Cortex of kidney (tissue), 1 donor: ENCODE measurements at places on chromosomes 4 and X.

- no peak for DNase-seq
These were observed 36.7 kb upstream of the GABRQ start for GRCh38 chrX:152600853-152601633.

GRCh38 chr4:86837691-86838503 is 11.3 kb downstream of the SLC10A6 start:
- DNase-seq, result no peak

DNA sequence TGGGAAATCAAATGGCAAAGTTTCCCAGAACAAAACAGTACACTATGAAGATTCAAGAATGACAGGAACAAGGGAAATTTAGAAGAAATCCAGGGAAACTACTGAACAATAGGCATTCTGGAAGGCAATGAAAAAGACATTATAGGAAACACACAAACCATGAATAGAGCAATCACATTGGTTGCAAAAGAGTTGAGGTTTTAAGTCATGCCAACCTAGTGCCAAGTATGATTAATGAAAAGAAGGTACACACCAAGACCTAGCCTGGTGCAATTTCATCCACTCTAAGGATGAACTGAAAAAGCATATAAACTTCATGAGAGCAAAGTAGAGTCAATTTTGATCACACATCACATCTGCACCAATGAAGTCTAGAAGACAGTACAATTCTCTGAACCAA is 326.9 kb downstream of the PDHA2 start:
- DNase-seq, result no peak

GRCh38 chr4:42282081-42282901 is 115.0 kb upstream of the SHISA3 start:
- no peak for DNase-seq

GRCh38 chr4:127642169-127642568 is 9.4 kb downstream of the INTU start:
- no peak for DNase-seq

- no peak for DNase-seq
These were observed 52.0 kb downstream of the HMX1 start for GRCh38 chr4:8819473-8820177.

- no peak for DNase-seq
These were observed 65.1 kb downstream of the USP11 start for GRCh38 chrX:47297874-47298273.

DNA sequence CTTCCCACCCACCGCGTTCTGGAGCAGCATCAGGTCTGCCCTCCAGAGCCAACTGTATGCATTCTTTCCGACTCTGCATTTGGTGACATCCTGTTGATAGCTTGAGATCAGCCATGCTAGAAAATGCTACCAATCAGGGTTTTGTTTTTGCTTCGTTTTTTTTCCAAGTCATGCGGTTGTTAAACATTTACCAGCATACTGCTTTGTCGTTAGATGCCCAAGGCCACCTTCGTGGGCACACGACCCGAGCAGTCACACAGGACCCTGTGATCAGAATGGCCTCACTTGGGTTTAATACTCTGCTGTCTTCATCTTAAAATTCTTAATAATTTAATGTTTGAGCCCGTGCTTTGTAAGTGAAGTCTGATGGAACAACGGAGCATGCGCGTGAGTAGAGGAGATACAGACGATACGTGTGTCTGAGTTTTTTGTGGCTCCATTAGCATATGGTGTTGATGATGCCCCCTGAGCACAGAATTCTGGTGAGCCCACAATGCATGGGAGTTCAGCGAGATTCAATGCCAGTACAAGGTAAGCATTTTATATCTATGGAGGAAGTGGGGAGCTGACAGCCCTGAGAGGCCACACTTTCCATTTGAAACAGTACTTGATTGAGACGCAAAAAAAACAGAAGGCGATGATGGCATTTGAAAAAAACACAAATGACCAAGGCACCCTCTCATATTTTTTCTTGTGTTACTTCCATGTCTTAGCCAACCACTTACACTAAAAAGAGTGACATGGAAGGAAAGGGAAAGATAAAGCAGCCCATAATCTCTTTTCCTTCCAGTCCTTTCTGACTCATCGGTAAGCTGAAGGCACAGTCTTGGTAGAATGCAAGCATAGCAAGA is 323.6 kb downstream of the BCOR start:
- no peak for DNase-seq

DNA sequence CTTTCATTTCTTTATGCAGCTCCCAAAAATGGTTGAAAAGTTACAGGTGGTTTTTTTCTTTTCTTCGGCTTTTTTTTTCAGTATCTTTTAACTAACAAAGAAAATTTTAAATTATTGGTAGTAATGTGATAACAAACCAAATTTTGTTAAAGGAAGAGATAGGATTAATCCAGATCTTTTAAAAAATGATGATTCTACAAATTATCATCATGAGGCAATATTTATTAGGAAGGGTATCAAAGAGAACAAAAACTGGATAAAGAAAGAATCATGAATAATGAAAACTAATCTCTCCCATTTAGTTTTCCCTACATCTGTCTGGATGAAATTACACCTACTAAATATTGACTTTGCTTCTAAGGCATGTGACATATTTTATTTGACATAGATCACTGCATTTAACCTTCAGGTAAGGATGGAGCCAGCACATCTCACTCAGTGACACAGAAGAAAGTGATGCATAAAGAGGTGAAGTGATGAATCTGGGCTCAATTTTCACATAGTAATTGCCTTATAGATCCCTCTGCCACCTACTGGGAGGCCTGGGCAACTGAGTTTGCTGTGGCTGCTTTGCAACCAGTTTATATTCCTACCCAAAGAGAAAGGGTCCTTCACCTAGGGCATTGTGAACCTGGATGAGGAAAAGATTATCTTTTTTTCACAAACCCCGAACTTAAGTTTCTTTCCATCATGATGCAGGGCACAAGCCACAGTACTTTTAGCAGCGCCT is 155.6 kb downstream of the HNRNPD start:
- no peak for DNase-seq

GRCh38 chr4:20311856-20312255 is 60.2 kb downstream of the SLIT2 start:
- DNase-seq, result no peak

GRCh38 chr4:120991885-120992284 is 69.4 kb upstream of the PRDM5 start:
- no peak for DNase-seq

DNA sequence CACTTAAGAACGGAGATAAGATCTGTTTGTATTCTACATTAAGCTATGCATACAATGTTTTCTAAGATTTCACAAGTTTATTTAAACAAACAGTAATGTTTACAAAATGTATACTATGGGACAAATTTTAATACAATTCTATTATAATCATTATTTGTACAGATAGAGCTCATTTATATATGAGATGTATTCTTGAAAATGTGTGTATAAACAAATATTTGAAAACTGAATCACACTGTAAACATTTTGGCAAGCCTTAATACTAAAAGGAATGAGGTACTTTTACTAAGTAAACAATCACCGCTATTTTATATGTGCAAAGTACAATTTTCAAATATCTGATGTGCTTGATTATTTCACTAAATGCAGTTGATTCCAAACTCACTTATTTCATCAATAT is 119.2 kb upstream of the MAB21L2 start:
- no peak for DNase-seq

GRCh38 chrX:18291006-18291545 is 63.4 kb downstream of the SCML2 start:
- DNase-seq, result no peak

- DNase-seq, result no peak
These were observed 3.9 kb upstream of the TMPRSS11B start for GRCh38 chr4:68249434-68249833.

DNA sequence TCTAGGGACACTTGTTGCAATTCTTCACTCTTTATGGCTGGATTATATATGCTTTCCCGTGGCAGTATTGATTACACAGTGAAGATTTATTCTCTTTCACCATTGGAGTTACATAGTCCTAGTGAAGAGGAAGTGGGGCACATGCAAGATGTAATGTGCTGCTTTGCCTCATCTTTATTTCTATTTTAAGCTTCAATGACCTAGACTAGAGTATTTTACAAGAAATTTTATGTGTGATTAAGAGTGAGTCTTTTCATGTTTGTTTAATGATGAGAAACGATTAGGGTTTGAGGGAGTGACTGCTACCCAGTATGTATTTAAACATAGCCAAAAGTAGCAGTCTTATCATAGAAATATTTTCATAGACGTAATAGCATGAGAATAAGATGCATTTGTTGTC is 30.8 kb downstream of the DIAPH2 start:
- no peak for DNase-seq

GRCh38 chrX:129945131-129945530 is 37.3 kb upstream of the BCORL1 start:
- no peak for DNase-seq

- no peak for DNase-seq
These were observed 106.6 kb downstream of the CRLF2 start for GRCh38 chrX:1105671-1106419.

GRCh38 chr4:182918791-182919302 is 1.7 kb upstream of the DCTD start:
- no peak for DNase-seq

- no peak for DNase-seq
These were observed 796.1 kb upstream of the ADGRL3 start for GRCh38 chr4:60404027-60404426.

- no peak for DNase-seq
These were observed 5.4 kb downstream of the MEPE start for GRCh38 chr4:87838205-87838604.

- DNase-seq, result no peak
These were observed 20.0 kb downstream of the AMOT start for GRCh38 chrX:112820364-112821268.

GRCh38 chr4:56315543-56315942 is 71.7 kb downstream of the AASDH start:
- DNase-seq, result no peak

GRCh38 chrX:74353984-74354383 is 50.0 kb downstream of the ZCCHC13 start:
- DNase-seq, result no peak

DNA sequence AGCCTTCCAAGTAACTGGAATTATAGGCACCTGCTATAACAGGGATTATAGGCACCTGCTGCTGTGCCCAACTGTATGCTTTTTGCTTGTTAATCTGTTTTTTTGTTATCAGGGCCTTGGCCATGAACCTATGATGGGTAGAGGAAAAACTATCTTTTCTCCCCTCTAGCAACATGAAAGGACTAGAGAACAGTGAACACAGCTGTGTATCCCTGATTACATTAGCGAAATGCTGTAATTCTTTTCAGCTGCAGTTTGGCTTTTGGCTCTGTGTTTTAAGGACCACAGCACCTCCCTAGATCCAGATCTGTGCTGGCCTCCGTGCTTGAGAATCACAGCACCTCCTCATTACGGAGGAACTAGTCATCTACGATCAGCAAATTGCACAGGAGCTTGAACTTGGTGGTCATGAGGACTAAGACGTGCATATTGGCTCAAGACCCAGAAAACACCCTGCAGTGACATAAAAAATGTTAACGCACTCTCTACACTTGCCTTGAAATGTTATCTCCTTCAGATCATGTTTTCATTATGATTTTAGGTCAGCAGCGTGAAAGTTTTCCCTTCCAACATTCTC is 57.7 kb upstream of the S100G start:
- DNase-seq, result no peak

DNA sequence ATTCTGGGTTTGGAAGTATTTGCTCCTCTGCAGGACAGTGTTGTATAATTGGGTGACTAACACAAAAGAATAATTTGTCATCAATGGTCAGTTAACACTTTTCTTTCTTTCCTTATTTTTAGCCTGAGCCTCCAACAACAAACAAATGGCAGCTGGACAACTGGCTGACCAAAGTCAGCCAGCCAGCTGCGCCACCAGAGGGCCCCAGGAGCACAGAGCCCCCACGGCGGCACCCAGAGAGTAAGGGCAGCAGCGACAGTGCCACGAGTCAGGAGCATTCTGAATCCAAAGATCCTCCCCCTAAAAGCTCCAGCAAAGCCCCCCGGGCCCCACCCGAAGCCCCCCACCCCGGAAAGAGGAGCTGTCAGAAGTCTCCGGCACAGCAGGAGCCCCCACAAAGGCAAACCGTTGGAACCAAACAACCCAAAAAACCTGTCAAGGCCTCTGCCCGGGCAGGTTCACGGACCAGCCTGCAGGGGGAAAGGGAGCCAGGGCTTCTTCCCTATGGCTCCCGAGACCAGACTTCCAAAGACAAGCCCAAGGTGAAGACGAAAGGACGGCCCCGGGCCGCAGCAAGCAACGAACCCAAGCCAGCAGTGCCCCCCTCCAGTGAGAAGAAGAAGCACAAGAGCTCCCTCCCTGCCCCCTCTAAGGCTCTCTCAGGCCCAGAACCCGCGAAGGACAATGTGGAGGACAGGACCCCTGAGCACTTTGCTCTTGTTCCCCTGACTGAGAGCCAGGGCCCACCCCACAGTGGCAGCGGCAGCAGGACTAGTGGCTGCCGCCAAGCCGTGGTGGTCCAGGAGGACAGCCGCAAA is 106.0 kb downstream of the KLHL8 start:
- no peak for DNase-seq

- DNase-seq, result no peak
These were observed 32.3 kb downstream of the MAML3 start for GRCh38 chr4:140121646-140122045.

- no peak for DNase-seq
These were observed 191.6 kb upstream of the ANKRD50 start for GRCh38 chr4:124903995-124904722.

DNA sequence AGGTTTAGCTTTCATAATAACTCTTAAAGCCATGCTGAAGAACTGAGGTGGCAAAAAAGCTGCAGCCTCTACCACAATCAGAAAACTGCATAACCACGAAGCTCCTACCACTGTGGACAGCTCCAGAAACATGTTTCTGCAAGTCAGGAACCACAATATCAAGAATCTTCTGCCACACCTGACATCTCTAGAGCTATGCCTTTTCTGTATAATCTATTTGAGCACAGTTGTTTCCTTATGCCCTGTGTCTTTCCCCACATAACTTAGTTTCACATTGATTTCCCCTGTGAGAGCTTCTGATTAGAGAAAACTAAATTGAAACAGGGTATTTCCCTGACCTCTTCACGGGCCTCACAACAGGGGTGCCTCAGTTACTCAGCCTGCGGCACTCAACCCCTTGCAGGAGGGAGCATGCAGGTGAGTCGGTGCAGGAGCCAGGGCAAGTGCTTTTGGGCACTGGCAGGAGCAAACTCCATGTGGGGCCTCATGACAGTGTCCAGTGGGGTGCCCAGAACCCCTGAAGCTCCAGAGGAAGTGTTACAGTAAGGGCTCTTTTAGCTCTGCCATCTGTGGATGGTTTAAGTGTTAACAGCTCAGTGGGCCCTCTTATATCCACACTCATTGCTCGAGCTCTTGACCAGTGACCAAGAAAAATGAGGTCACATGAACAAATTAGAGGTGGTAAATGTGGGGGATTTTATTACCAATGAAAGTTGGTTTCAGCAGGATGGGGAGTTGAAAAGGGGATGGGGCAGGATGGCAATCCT is 132.8 kb upstream of the BMP3 start:
- DNase-seq, result no peak
